Activated naive CD4-positive, alpha-beta T cell (primary cell): ENCODE measurements at places on chromosomes 1 and 21.

DNA sequence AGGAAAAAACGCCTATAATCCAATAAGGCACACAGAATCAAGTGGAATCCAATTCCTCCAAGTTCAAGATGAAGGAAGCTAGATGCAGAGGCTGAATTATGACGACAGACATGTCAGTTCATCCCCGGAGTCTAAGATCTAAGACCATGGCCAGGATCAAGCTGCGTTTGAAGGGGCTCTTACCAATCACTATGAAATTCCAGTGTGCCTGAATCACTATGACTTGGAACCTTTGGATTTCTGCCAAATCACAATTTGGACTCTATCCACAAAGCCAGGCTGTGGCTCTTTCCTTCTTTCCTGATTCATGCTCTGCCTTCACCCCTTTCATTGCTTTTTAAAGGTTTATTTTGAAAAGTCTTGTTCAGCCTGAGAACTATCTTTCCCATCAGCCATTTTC, 17.1 kb downstream of the OLIG2 start:
- DNase-seq: no peak

GRCh38 chr1:67803380-67804279, 29.6 kb downstream of the GNG12 start:
- no peak for DNase-seq

- no peak for DNase-seq
Measured at GRCh38 chr1:119895102-119895501, 1.2 kb downstream of the ADAM30 start.

GRCh38 chr1:213751064-213751397, 236.7 kb upstream of the PROX1 start:
- no peak for DNase-seq

DNA sequence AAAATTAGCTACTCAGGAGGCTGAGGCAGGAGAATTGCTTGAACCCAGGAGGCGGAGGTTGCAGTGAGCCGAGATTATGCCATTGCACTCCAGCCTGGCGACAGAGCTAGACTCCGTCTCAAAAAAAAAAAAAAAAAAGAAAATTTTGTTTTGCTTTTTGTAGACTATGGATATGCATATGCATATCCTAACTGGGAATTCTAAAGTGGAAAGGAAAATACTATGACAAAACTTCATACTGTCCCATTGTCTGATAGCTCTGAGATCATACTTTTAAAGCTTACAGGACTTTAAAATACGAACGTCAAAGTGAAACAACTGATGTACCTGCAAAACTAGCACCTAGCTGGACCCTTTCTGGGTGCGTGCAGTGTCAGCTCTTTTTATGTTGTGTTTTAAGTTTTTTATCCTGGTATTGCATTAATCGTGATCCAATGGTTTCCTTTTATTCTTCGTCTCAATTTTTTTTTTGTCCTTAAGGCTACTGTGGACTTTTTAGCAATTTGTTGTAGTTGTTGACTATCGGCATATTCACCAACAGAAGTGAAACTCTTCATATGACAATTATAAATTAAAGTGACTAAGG, 19.2 kb downstream of the SPRTN start:
- DNase-seq: no peak

DNA sequence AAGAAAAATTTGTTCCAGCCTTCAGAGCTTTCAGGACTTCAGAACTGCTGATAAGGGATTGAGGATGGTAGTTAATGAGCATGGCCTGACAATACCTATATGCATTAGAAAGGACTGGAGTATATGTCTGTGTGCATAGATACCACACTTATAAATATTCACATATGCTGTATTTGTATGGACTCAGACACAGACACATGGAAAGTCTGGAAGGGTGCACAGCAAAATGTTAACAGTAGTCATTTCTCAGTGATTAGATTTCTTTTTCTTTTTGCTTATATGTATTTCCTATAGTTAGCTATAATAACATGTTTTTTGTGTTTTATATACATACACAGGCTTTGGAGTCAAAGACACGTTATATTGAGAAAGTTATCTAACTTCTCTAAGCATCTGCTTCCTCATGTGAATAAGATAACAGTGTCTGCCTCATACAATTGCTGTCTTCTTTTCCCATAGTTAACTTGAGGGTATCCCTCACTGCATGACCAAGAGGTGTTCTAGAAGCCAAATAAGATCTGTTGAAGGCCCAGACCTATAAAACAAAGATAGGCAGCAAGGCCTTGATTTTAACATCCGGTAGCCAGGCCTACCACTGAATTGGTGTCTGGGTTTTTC, 31.3 kb downstream of the INPP5B start:
- no peak for DNase-seq

DNA sequence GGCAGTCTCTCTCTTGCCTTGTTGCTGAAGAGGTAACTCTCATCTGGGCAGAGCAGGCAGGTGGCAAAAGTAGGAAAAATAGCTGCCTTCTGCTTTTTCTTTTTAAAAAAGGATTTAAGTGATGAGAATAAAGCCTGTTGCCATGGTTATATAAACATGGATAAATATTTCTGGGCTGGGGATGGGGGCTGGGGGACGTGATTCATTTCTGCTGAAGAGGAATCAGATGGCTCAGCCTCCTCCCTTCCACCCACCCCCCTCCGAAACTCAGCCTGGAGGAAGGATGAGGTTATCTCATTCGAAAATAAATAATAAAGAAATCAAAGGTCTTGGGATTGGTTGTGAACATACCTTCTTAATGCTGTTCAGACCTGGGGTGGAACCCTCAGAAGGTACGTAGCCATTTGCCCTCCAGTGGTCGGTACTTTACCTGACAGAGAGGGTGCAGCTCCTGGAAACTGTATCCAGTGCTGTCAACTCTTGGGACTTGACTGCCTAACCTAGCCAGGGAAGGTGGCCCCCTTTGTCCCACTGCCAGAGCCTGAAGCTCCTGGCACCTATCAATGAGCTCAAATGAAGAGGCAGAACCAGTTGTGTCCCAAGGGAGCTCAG, 3.8 kb upstream of the INKA2 start:
- no peak for DNase-seq
